ENCODE measurements at places on chromosomes 4 and X.

DNA sequence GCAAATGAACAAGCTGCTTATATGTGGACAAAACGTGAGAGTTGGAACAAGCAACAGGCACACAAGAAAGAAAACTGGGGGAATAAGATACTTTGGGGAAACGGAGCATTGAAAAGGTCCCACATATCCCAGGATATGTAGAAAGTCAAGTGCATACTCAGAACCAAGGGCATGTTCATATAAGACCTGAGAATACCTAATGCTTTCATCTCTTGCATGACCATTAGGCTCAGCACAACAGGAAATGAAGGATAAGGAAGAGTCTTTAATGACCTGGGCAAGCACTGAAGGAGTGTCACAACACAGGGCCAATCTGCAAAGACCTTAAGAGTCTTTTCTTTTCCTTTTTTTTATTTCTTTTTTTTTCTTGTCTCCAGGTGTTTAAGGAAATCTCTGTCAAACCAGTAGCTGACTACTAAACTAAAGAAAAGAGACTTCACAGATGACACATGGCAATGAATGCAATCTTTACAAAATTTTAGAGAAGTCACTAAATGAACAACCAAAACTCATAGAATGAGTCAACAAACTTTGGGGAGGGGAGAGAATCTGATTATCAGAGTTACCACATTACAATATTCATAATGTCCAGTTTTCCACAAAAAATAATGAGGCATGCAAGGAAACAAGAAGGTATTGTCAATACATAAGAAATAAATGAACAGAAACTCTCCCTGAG is 67.9 kb upstream of the STK26 start:
- DNase-seq: no peak

- DNase-seq: no peak
Observed at GRCh38 chrX:137081239-137081638, 47.4 kb upstream of the GPR101 start.

DNA sequence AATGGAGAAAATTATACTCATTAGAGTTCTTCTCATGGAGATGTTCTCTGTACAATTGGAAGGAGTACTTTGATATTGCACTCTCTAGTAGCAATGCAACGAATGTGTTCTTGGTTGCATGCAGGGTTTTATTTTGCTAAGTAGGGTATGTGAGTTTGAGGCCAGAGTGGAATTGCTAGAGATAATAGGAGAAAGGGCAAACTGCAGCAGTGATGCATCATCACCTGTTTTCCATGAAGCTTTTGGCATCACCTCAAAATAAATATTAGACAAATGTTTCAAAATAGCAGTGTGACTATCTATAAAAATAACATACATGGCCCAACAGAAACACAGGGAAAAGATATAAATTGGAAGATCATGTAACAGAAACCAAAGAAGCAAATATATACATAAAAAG is 93.3 kb downstream of the TIGD2 start:
- DNase-seq: no peak

GRCh38 chrX:344371-344901 is 25.8 kb upstream of the GTPBP6 start:
- peak; percentile 52 for DNase-seq

- no peak for DNase-seq
Observed at GRCh38 chr4:4490041-4490440, 51.8 kb downstream of the STX18 start.

- no peak for DNase-seq
Observed at GRCh38 chrX:124476562-124476961, 130.2 kb downstream of the SH2D1A start.

GRCh38 chr4:69749771-69750170 is 10.6 kb downstream of the SULT1B1 start:
- no peak for DNase-seq

DNA sequence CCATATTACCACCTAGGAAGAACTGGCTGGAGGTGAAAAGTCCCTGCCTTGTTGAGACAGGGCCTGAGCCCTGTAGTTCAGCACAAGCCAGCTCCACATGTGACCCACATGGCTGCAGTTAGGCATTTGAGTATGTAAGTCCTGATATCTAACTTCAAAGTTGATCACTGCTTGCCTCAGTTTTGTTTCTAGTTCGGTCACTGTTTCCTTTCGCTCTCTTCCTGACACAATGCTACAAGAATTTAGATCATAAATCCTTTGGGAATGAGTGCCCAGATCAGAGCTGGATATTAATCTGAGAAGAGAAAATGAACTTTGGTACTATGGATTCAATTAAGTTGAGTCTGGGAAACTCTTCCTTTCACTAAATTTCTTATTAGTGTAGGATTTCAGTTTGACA is 48.4 kb downstream of the AKAP4 start:
- no peak for DNase-seq

- no peak for DNase-seq
Observed at GRCh38 chrX:118503260-118504041, 7.8 kb downstream of the DOCK11 start.

DNA sequence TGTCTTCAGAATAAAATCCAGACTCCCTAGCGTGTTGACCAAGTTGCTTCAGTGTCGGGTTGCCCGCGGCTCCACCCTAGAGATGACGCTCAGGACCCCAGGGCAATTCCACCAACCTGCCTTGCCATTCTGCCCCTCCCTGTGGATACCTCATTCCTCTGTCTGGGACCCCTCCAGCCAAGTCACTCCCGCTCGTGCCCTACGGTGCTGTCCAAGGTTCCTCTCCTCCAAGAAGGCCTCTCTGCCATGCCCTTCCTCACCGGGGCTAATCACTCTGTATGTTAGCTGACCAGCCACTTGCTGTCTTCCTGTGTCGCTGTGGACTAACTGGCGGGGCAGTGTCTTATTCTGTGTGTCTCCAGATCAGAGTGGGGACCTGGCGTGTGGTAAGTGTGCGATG is 46.6 kb downstream of the TENM3 start:
- no peak for DNase-seq

DNA sequence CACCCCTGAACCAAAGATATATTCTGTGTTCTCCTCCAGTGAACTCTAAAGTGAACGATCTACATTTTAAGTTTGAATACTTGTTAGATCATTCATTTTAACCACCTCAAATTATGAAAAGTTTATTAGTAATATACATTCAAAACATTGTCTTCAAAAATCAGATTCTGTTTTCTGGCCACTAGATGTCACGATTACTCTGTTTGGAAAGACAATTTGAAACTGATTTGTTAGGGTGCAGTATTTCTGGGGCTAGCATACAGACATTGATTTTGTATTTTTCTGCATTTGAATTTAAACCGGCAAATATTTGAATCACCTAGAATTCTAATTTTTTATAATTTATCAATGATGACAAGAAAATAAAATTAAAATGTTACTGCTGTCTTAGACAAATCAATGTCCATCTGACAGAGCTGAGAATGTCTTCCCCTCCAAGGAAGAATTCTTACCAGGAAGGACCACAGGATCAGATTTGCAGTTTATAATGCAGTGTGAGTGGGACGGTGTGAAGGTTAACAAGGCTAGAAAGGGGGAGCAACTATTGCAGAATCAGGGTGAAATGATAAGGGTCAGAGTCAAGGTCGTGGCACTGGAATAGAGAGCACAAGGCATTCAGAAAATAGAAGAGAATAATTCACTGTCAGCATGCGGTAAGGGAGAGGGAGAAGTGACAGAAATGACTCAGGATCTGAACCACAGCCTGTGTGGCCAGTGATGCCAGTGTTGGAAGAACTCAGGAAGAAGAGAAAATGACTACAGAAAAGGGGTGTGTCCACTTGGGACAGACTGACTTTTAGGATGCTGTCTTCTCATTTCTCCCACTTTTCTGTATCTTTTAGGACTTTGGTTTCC is 91.6 kb downstream of the ANXA10 start:
- DNase-seq: no peak

- DNase-seq: no peak
Observed at GRCh38 chr4:152981278-152981677, 45.2 kb downstream of the FHDC1 start.

GRCh38 chr4:155667222-155667567 is 547 bp downstream of the GUCY1A1 start:
- no peak for DNase-seq

DNA sequence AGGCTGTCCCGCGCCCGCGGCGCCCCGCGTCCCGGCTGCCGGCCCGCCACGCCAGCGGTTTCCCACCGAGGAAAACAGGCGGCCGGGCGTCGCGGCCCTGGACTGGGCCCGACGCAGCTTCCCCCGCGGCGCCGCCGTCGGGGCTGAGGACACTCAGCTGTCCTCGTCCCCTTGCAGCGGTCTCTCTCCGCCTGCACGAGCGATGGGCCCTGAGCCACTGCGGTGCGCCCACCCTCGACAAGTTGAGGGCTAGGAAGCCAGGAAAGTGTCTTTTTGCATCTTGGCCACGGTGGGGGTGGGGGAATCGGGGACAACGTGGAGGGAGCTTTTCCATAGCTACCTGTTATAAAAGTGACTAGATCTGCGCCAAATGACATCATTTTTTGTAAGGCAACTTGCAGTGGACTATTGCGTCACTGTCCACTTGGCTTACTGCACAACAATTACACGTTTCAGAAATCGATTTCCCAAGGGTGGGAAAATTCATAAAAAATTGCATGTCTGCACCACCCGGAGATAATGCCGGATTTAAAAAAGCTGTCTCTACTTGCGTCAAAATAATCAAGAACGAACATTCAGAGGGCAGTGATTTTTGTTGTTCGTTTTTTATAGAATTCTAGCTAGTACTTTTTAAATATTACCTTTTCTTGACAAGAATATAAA is 1.1 kb downstream of the KLHL15 start:
- DNase-seq: no peak

DNA sequence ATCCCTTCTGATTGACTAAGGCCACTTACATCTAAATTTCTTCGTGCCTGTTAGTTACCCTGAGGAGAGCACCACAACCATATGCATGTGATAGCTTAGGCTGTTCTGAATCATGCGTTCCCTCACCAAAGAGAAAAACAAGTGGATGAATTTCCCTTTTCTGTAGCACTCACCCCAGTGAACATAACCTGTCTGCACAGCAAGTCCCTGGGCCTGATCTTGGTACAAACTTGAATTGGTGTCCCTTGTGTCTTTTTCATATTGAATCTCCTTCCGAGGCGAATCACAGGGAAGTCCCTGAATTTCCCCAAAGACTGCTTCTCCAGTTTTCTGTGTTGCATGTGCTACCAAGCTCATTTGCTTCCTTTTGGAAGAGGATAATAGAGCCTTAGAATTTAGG is 100.4 kb downstream of the KLHL8 start:
- no peak for DNase-seq

DNA sequence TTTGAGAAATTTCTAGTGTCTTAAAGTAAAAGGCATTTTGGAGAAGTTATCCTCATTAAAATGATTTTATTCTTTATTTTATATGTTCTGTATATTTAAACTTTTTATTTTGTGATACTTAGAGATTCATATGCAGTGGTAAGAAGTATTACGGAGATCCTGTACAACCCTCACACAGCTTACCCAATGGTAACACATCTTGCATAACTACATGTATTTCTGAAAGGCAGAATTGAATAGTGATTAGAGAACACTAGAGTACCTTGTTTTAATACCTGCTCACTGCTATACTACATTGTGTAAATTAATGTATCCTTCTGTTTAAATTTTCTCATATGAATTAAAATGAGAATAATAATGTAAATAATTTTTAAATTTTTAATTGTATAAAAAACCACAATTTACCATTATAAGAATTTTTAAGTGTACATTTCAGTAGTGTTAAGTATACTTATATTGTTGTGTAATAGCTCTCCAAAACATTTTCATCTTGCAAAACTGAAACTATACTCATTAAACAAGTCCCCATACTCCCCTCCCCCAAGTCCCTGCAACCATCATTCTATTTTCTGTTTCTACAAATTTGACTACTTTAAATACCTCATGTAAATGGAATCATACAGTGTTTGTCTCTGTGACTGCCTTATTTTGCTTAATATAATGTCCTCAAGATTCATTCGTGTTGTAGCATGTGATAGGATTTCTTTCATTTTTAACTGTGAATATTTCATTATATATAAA is 45.4 kb downstream of the INTS12 start:
- DNase-seq: no peak

- DNase-seq: no peak
Observed at GRCh38 chr4:80566203-80566872, 230.8 kb downstream of the CFAP299 start.

DNA sequence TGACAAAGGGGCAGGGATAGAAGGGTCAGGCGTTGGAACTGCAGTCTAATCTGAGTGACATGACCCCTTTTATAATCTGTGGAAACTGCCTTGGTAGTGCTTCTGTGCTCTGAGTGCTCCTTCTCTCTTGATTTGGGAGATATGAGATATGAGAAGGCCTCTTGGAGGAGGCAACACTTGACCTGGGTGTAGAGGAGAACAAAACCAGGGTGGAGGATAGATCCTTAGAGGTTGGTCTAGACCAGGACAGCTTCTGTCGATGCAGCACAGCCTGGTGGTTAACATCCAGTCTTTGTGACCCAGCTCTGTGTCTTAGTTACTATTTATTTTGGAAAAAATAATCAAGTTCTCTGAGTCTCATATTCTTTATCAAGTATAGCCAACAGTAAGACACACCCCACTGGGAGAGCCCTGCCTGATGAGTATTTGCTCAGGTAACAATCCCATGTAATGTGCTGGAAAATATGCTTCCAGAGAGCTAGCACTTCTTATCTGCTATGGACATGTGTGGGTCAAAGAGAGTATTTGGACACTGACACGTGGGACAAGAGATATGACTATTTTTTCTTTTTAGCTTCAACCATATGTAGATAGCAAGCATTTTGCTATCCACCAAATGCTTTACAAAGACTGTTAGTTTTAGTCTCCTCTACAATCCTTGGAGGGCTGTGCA is 9.1 kb downstream of the USP51 start:
- no peak for DNase-seq

DNA sequence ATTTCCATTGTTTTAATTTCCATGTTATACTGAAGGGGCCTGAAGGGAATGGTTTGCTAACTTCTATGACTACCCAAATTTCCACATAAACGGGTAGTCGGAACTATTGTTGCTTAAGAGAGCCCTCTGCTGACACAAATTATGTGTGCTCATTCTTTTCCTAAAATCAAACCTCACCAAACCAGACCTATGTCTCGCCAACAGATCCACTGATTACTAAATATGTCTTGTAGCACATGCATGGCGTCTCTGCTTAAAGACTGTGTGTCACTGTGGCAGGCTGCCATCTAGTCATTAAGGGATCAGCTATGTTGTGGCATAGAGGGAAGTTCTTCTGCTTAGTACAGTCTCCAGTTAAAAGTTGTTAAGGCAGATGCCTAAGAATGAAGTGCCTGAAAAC is 25.1 kb downstream of the PIR start:
- no peak for DNase-seq

- DNase-seq: no peak
Observed at GRCh38 chrX:67523932-67524331, 19.9 kb upstream of the AR start.

GRCh38 chrX:16528620-16529019 is 121.3 kb upstream of the S100G start:
- DNase-seq: no peak

GRCh38 chr4:10761903-10762302 is 77.3 kb upstream of the CLNK start:
- DNase-seq: no peak

GRCh38 chr4:84954982-84955567 is 11.4 kb downstream of the WDFY3 start:
- DNase-seq: no peak

DNA sequence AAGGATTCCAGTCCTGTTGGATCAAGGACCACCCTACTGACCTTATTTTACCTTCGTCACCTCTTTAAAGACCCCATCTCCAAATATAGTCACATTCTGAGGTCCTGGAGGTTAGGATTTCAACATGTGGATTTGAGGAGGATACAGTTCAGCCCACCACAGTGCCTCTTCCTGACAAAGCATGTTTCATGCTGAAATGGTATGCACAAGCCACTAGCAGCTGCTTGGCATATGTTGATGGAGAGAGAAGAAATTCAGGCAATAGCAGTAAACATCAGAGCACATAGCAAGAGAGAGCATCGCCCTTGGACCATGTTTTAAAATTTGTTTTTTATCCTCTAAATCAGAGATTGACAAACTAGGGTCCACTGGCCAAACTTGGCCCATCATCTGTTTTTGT is 172.1 kb downstream of the PRKX start:
- no peak for DNase-seq

Measured in ascending aorta (tissue), 2 donors.